CD4-positive, alpha-beta T cell treated with Interleukin-2 at 100 ng/mL for 4 hours (primary cell): ENCODE measurements at places on chromosomes 1 and 21.
A peak's percentile ranks its signal among the peaks of the same experiment; 100 is the strongest.

GRCh38 chr21:16022921-16023320, 293.1 kb downstream of the USP25 start:
- no peak for DNase-seq

DNA sequence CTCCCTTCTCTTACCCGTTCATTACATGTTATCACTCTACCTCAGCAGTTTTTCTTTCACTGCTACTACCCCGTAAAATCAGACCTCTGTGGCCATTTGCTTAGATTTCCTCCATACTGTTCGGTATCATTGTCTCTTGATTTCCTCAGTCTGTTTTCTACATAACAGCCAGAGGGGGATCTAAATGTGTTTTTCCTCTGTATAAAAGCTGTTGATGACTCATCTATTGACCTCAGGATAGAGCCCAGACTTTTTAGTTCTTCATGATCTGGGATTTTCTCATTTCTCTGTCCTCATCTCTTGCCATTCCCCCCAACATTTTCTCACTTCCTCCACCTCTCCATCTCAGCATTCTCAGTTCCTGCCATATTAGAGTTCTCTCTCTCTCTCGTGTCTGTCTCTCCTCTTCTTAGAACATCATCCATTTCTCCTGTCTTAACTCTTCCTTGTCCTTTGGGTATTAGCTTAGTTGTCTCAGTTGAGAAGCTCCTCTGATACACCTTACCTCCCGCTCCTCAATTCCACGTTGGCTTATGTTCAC, 10.5 kb downstream of the OTUD3 start:
- DNase-seq, result no peak

GRCh38 chr1:68232289-68233148, at the start of gene WLS:
WLS (minus strand) TSS chr1:68232523; CDS start chr1:68232299, 224 bp downstream.
- DNase-seq, result no peak

GRCh38 chr1:160547422-160547821, 24.4 kb upstream of the SLAMF6 start:
- DNase-seq, result no peak

DNA sequence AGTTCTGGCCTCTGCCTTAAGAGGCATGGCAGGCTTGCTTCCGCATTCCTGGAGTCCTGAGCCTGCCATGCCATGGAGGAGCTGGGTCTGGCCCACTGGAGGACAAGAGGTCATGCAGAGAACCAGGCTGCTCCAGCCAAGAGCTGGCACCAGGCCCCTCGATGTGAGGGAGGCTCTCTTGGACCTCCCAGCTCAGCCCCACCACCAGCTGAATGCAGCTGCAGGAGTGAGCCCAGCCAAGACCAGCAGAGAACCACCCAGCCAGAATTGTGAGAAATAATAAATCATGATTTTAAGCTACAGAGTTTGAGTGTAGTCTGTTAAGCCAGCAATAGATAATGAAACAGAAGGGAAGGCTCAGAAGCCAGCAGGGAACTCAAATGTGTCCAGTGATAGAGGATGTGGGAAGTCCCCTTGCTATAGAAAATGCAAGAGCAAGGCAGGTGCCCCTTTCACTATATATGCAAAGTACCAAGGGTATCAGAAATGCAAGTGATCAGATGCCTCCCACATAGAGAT, 118.4 kb downstream of the HIVEP3 start:
- DNase-seq, result no peak

DNA sequence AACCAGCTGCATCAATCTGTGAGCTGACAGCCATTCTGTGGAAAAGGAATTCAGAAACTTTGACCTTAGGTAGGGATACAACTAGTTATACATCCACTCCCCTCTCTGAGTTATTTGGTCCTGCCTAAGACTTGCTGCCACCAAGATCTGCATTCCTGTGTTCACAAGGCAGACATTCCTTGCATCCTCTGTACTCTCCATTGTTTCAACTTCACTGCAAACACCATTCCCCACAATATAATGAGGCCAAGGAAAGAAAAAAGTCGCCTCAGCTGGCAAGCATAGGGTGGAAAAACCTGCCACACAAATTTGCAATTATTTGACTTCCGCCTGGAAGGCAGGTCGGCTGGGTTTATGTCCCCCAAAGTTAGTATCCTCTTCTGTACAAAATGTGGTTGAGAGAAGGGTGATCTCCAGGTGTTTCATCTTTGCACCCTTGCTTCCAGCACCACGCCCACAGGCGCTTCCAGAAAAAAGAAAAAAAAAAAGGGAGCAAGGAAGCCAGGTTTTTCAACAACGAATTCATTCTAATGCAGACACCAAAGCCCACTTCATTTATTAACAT, 676 bp upstream of the CTTNBP2NL start:
- DNase-seq, result no peak

GRCh38 chr21:43194303-43195120, 25.7 kb downstream of the CRYAA start:
- no peak for DNase-seq

GRCh38 chr1:20248971-20249612, 41.6 kb upstream of the VWA5B1 start:
- DNase-seq, result peak; percentile 26

DNA sequence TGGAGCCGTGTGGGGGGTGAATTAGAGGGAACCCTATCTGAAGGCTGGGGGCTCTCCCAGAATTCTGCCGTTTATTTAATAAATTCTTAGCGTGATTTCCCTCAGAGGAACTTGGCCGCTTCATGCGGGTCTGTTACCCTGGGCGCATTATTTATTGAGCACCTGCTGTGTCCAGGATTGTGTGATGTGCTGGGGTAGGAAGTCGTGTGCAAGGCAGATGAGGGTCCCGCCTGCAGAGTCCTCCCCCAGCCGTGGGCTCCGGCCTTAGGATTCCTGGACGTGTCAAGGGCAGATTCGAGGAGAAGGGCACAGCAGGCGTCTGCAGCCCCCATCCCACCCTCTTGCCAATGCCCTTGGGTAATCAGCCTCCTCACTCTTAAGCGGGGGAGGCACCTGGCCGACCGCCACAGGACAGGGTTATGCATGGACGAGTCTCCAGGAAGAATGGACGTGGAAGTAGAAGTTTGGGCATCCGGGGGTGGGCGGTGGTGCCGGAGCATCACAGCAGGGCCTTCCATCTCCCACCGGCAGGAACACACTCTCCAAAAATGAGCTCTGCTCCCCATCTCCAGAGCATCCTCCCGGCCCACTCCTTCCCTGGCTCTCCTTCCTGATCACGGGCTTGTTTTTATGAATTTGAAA, 233.3 kb upstream of the C1orf174 start:
- no peak for DNase-seq

DNA sequence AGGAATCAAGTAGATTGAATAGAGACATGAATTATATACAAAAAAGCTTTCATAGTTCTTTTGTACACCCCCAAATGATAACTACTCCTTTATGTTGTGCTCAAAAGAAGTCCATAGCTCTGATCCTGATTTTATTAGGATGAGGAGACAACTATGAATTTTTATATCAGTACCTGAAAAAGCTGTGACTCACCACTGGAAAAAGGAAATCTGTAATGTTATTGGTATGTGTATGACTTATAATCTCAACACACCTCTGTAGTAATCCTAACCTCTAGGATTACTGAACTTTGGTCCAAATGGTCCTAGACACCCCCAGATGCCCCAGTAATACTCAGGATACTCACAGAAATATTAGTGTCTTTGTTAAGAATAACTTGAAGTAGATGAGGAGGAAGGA, 10.2 kb downstream of the PRKAB2 start:
- no peak for DNase-seq

- DNase-seq, result no peak
These were observed 8.6 kb upstream of the SLC25A34 start for GRCh38 chr1:15727424-15727823.

DNA sequence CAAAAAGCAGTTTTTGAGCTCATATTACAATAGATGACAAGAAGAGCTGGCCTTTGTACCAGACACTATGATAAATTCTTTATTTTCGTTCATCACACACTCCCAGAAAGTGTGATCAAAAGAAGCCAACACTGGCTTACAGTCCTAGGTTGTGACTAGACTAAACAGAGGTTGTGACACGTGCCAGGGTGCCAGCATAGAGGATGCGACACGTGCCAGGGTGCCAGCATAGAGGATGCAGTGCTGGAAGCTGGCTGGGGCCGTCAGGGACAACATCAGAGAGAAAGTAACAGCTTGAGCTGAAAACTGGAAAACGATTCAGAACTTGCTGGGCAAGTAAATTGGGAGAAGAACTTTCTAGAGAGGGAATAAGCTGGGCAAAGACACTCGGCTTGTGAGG, 2.2 kb downstream of the MTARC1 start:
- no peak for DNase-seq

DNA sequence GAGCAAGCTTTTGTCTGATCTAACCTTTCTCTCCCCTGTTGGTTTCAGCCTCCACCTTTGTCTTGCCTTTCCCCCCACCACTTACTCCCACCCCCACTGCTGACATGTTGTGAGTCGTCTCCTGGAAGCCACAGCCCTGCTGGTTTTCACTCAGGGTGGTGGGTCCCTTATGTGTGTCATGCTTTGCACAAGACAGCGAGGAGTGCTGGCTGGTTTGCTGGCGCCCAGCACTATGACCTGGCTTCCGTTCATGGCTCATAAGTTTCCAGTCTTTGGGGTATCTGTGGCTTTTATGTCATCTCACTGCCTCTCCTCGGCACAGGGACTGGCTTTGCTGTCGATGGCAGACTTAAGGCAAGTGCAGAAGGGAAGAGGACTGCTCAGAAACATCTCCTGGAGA, 177.7 kb downstream of the KIF26B start:
- no peak for DNase-seq

DNA sequence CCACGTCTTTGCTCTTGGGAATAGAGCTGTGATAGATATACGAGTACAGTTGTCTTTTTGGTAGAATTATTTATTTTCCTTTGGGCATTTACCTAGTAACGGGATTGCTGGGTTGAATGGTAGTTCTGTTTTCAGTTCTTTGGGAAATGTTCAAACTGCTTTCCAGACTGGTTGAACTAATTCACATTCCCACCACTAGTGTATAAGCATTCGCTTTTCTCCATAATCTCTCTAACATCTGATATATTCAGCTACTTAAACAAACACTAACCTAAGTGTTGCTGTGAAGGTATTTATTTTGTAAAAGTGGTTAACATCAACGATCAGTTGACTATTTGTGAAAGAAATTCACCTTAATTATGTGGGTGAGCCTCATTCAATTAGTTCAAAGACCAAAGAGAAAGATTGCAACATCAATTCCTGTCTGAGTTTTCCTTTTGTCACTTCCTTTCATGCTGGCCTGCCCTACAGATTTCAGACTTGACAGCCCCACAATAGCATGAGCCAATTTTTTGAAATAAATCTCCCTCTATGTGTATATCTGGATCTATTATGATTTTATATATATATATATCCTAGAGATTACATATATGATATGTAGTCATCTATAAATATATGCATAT, 26.7 kb upstream of the DUSP10 start:
- DNase-seq, result no peak

DNA sequence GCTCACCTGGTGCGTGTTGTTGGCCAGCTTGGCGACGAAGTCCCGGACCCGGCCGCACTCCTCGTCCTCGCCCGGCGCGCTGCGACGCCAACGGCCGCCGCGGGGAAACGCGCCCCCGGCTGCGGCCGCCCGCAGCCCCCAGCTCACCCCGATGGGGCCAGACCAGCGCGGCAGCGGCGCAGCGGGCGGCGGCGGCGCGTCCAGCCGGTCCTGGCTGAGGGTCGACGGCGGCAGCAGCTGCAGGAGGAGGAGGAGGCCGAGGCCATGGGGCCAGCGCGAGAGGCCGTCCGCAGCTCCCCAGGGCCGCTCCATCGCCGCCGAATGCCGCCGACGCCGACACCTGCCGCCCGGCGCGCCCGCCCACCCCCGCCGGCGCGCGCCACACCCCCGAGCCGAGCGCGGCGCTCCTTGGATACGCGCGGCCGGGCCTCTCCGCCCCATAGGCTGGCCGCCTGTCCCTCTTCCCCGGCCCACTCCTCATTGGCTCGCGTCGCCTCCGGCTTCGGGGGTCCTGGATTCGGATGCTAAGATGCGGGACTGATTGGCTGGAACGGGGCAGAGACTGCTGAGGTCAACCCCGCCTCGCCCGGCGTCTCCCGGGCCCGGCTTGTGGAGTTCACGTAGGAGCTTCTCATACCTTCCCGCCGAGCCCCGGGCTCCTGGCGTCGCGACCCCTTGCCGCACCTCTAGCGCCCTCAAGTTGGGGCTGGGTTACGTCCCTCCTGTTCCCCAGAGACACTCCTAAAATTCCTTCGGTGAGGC, at the start of gene SORT1:
SORT1 (minus strand) TSS at position 338 of the 762 bp plus-strand sequence; CDS start at position 312, 26 bp downstream.
- peak; percentile 43 for DNase-seq

DNA sequence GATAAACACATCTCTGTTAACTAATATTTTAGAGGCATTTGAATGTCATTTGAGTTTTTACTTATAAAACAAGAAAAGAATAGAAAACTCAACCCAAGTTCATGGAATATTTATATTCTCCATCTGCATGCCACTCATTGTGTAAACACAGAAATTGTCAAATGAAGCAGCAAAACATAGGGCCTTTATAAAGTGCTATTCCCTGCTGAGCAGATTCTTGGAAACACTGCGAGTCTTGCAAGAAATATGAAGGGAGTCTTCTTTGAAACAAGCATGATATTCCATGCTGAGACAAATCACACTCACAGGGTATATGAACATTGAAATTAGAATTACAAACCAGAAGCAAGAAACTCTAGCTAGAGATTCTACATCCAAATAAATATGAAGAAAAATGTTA, 655.8 kb downstream of the BRINP3 start:
- no peak for DNase-seq
